Astrocyte (in vitro differentiated cells and primary cell): ENCODE measurements at places on chromosomes 5 and 9.

- no peak for DNase-seq
Observed at GRCh38 chr9:94511134-94511954, 43.5 kb upstream of the PCAT7 start.

DNA sequence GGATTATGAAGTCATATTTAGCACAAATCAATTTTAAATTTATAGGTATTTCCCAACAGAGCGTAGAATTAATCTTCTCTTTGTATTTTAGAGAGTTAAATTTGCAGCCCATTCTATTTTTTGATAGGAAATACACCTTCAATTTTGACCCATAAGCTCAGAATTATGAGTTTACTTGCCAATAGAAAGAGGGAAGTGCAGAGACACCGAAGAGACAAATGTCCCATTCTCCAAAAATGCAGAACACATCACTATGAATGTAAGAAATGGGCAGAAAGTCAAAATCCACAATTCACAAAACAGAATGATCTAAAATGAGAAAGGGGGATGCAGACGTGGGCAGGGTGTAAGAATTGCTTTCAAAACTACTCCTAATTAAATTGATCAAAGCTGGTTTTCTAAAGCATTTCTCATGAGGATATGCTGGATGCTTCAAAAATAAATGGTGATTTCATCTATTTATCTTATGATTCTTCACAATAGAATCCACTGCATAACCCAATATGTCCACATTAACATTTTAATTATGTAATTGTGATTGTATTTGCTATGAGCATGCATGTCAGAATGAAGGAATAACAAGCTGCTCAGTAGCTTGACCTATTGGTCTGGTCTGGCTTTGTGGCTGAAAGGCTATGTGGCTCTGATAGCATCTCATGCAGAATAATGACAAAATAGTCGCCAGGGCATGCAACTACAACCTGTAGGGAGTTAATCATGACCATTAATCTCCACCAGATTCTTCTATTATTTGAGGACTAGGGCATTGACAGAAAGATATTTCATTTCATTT lies 550.1 kb upstream of the CDH18 start:
- peak; percentile 4 for DNase-seq

DNA sequence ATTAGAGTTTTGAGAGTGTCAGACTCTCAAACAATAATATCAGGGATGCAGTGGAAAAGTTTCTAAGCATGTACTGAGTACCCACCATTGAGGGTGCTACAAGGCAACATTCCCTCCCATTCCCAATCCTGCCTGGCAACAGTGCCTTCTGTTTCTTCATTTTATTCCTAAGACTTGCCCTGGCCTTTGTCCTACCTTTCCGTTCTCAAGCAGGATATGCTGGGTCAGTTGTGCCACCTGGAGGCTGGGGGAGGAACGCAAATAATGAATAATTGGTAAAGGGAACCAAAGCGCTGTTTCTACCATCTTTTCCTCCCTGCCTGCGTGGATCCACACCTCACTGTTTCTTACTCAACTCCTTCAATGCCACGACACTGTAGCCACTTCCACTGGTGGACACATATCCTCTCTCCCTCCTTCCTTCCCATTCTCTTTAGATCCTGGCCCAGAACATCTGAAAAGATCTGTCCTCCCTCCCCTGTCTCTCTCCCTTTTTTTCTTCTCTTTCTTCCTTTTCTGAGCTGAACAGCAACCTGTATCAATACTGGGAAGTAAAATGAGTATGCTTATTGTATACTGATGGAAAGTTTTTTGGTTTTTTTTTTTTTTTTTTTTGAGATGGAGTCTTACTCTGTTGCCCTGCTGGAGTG lies 149.5 kb downstream of the C9orf152 start:
- peak; percentile 35 for DNase-seq

DNA sequence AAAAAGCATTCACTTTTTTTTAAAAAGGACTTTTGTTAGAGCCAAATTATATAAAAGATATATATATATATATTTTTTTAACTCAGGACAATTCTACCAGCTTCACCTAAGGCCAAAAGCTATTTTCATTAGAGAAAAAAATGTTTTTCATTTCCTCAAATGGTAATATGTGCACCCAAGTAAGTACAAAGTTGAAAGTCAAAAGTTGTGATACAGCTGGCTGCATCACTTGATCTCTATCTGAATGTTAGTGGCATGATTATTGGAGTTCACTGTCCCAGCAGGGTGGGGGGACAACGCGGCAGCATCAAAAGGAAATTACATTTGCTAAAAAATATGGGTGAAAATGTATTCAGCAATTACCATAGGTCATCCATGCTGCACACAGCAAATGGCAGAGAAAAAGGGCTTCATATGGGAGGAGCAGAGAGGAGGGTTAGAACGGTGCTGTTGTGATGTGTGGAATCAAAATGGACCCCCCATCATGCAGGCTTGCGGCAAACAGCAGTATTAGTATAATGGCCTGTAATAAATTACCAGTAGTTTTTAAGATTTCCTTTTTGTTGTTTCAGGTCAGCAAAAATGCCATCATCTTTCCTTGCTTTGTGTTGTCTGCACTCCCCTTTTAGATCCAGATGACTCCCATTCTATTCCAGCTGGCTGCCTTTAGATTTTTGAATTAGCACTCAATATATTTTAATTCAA lies 253.7 kb downstream of the MAT2B start:
- DNase-seq = no peak

- no peak for DNase-seq
Observed at GRCh38 chr9:98808411-98808815, 943 bp downstream of the GALNT12 start.

GRCh38 chr5:141787376-141787775 lies 90.8 kb downstream of the PCDH1 start:
- no peak for DNase-seq

- no peak for DNase-seq
Observed at GRCh38 chr9:5566054-5566618, 55.8 kb downstream of the PDCD1LG2 start.

GRCh38 chr9:121225240-121225639 lies 23.6 kb upstream of the RAB14 start:
- DNase-seq = no peak

GRCh38 chr5:179260324-179261070 lies 84.8 kb downstream of the ADAMTS2 start:
- no peak for DNase-seq

DNA sequence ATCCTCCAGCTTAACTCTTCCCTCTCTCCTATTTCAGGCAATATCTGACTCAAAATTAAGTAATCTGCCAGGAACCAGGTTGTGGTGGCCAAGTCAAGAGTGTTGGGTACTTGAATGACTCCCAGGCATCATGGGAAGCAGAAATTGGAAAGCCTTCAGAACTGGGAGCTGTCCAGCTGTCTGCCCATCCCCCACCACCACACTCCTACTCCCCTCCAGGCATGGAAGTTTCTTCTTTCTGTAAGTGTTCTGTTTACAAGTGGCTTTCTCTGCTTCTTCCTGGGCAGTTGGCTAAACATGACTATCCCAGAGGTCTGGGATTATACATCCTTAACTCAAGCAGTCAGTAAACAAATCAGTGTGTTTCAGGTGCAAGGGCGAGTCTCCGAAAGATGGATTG lies 14.6 kb upstream of the PBX3 start:
- no peak for DNase-seq

- DNase-seq = peak; percentile 92
Observed at GRCh38 chr9:120583958-120584369, 4.0 kb upstream of the CDK5RAP2 start.

DNA sequence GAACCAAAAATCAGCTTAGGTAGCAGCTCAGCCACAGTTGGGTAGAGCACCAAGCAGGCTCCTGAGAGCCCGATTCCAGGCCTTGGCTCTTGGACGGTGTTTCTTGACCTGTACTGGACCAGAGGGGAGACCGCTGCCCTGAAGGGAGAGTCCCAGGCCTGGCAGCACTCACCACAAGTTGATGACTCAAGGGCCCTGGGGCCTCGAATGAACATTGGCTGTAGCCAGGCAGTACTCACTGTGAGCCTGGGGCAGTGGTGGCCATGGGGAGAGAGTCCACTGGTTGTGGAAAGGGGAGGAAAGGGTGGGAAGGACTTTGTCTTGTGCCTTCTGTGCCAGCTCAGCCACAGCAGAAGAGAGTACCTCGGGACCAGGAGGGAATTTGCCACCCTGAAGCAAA lies 166.1 kb downstream of the EDIL3 start:
- peak; percentile 20 for DNase-seq

DNA sequence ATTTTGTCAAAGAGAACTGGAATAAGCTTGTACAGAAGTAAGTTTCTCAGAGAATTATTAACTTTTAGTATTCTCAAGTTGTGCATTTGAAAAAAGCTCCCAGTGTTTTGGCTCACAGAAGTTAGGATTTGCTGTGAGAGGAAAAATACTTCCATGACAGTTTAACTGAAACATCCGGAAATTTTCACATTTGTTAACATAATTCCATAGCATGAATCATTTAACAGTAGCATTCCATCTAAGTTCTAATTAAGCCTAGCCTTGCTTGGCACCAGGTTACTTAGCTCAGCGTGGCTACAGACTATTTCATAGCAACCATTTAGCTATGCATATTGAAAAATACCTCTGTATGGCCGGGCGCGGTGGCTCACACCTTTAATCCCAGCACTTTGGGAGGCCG lies 90.8 kb downstream of the LNPEP start:
- peak; percentile 48 for DNase-seq

DNA sequence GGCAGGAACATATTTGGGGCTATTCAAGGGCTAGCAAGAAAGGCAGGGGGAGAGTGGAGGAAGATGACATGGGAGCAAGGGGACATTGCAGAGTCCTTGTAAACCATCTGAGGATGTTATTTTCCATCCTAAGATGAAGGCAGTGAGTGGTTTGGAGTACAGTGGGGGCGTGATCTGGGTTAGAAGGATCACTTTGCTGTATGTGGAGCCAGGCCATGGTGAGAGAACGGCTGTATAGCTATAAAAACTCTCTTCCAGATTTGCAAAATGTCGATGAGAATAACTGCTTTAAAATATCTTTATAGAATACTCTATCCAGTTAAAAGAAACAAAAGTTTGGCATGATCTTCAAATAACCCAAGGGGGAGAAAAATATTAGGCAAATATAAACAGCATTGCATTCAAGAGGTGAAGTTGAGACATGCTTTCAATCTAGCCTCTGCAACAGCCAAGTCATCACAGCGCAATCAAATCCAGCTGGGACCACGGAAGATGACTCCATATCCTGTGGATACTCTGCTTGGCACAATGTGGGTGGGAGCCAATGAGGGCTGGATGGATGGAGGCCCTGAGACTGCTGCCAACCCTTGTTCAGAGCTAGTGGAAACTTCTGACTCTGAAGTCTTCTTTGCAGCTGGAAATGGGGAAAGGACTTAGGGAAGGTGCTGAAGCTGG lies 111.5 kb upstream of the BASP1 start:
- peak; percentile 49 for DNase-seq

GRCh38 chr5:5951953-5952352 lies 426.4 kb downstream of the MED10 start:
- DNase-seq = no peak

GRCh38 chr5:152542741-152543140 lies 137.7 kb upstream of the NMUR2 start:
- DNase-seq = peak; percentile 12

DNA sequence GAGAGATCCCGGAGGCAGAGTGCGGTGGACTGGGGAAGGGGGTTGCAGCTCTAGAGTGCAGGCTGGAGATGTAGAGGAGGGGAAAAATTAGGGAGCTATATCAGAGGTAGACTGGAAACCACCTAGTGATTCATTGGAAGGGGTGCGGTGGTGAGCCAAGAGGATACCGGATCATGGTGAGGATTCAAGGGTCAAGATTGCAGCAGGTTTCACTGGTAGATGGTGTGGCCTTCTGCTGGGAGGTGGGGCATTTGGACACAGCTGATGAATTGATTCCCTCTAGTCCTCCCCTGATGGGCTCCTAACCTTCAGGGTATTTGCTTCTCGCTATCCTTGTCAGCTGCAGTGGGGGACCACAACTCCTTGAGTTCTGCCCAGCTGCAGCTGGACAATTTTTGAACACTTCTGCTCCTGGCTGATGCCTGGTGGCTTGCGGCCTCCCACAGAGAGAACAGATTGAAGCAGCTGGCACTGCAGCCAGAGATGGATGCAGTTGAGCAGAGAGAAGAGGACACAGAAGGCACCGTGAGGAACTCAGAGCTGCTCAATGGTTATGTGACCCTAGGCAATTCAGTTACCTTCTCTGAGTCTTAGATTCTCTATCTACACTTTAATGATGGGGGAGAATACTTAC lies 134.4 kb upstream of the ABCA1 start:
- DNase-seq = no peak

GRCh38 chr5:133353741-133354140 lies 258.6 kb downstream of the FSTL4 start:
- DNase-seq = no peak

DNA sequence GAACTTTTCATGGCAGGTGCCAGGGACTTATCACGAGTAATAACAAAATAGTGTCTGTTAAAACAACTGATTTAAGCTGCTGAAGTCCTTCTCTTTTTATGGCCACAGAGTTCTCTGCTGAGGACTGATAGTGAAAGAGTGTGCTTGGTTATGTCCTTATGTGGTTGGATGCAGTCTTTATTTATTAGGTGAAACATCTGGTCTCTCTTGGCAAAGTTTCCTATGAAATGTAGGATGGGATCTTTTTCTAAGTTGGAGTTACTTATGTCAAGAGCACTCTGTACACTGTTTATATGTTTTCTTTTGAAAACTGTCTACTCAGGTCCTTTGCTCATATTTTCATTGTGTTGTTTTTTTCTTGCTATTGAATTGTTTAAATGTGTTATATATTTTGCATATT lies 1816.1 kb upstream of the C9orf72 start:
- no peak for DNase-seq

DNA sequence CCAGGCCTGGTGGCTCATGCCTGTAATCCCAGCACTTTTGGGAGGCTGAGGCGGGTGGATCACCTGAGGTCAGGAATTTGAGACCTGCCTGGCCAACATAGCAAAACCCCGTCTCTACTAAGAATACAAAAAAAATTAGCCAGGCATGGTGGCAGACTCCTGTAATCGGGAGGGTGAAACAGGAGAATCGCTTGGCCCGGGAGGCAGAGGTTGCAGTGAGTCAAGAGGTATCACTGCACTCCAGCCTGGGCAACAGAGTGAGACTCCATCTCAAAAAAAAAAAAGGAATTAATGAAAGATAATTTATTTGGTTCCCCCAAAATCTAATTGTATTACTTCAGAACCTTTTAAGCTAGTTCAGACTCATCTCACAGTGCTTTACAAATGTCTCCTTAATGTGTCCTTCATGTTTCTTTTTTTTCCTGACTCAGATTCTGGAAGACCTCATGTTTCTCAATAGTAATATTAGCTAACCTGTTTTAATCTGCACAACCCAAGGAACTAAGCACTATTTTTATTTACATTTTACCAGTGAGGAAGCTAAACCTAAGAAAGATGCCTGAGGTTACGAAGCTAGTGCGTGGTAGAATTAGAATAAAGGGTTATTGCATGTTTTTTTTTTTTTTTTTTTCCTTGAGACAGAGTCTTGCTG lies 15.1 kb downstream of the FAF2 start:
- no peak for DNase-seq

DNA sequence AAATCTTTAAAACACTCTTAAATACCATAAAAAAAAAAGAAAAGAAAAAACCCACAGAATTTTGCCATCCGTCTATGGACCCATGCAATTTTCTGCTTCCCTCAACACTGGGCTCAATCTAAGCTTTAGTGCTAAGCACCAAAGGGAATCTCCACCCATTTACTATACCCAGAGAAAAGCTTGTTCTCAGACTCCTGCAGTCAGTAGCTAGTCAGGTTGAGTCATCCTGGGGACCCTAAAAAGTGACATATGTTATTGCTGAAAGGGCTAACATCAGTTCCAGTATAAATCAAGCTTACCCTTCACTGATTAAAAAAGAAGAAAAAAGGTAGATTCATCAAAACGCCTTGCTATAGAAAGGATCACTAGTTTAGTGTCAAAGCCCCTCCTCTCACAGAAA lies 177.6 kb downstream of the MUSK start:
- DNase-seq = no peak

- DNase-seq = no peak
Observed at GRCh38 chr5:14157493-14157782, 14.3 kb downstream of the TRIO start.
